ENCODE measurements at places on chromosomes 11 and 22. TPM values are rescaled to one million over a fixed set of nuclear protein-coding genes. Genes with fewer than 3 reads are reported as not detected.

TMPRSS5 gene
- 0.10 TPM for polyA plus RNA-seq

GRCh38 chr11:106276859-106277436 lies 199.5 kb downstream of the AASDHPPT start:
- DNase-seq = no peak

EHBP1L1 gene
- polyA plus RNA-seq = 17.9 TPM

- no peak for DNase-seq
Observed at GRCh38 chr11:129611661-129612446, 203.8 kb upstream of the TMEM45B start.
